ENCODE measurements at places on chromosomes 13 and 19.

GRCh38 chr19:44607049-44607448, 6.3 kb upstream of the IGSF23 start:
- DNase-seq = no peak

DNA sequence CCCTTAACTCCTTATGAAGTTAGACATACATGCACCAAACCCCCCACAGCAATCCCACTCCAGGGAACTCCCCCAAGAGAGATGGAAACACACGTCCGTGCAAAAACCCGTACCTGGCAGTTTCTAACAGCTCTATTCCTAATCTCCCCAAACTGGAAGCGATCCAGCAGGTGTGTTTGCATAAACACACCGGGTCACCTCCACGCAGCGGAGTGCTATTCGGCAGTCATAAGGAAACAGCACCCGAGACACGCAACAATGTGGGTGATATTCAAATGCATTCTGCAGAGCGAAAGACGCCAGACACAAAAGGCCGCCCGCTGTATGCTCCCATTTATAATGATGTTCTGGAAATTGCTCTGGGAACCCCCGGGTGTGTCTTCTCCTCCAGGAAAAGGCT, 6.8 kb upstream of the ZNRF4 start:
- DNase-seq = no peak

DNA sequence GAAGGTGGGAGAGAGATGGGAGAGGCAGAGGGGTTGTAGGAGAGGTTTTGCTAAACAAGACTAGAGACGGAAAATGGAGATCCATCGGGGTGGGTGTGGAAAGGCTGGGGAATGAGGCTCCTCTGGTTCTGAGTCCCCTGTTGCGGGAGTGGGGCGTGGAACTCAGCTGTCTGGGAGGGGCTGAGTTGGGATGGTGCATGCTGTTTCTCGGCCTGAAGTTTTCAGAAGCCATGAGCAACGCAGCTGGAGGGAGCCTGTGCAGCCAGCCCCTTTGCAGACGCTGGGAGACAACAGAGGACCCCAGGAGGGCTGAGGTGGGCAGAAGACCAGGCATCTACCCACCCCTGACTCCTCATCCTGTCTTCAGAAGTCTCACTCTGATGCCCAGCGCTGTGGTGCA, 7.4 kb upstream of the GIPR start:
- no peak for DNase-seq

DNA sequence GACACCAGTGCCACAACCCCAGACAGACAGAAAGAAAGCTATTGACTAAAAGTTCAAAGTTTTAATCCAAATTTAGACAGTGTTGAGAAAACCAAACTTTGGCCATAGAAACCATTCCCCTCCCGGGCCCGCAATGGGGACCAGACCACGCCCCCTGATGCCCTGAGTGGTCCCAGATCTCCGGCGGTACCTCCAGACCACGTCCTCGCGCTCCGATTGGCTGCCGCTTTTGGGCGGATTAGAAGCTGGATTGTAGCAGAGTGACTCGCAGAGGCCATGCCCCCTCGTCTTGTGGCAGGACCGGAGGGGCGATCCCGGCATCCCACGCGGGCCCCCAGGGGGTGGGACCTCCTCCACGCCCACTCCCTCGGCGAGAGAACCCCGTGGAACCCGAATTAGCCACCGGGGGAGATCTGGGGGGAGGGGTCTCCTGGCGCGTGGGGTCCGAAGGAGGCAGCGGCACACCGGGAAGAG, 797 bp upstream of the HSD17B14 start:
- DNase-seq = peak; percentile 67

GRCh38 chr19:12521996-12522395, 29.3 kb downstream of the ZNF564 start:
- DNase-seq = no peak

- peak; percentile 53 for DNase-seq
These were observed at the start of gene MEF2B for GRCh38 chr19:19170053-19170872. Gene MEF2B (minus strand): TSS chr19:19170263. CDS start chr19:19150735, 19,528 bp downstream.

GRCh38 chr13:112186091-112186490, 119.1 kb downstream of the SOX1 start:
- DNase-seq = no peak

DNA sequence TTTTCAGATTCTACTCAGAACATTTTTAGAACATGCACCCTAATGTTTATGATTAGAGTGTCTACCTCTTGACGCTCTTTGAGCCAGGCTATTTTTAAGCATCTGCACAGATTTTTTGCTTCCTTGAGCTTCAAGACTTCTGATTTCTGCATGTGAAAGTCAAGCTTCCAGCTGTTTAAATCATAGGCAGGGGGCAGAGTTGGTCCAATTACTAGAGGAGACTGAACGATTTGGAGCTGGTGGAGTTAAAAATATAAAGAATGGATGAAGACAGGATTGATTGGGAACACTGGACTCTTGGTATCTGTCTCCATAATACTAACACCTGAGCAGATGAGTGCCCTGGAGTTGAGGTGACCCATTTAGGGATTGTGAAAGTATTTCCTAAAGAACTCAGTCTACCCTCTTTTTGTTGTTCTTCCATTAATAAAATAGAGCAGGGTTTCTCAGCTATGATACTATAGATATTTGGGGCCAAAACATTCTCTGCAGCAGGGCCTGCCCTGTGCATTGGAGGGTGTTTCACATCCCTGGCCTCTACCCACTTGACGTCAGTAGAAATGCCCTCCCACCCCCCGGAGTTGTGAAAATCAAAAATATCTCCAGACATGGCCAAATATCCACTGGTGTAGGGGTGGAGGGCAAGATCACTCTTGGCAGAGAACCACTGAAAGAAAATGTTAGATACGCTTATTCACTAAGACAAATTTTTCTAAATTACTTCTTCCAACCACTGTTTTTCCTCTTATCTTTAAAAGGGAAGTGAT, 160.1 kb downstream of the COG6 start:
- DNase-seq = no peak

- no peak for DNase-seq
These were observed 309.1 kb downstream of the KLF12 start for GRCh38 chr13:73825143-73825542.

- no peak for DNase-seq
These were observed 316.7 kb downstream of the DIAPH3 start for GRCh38 chr13:59846845-59847620.

GRCh38 chr13:110869231-110869804, 45.6 kb downstream of the ANKRD10 start:
- no peak for DNase-seq

GRCh38 chr19:38015216-38015615, 108.2 kb downstream of the SIPA1L3 start:
- DNase-seq = no peak

DNA sequence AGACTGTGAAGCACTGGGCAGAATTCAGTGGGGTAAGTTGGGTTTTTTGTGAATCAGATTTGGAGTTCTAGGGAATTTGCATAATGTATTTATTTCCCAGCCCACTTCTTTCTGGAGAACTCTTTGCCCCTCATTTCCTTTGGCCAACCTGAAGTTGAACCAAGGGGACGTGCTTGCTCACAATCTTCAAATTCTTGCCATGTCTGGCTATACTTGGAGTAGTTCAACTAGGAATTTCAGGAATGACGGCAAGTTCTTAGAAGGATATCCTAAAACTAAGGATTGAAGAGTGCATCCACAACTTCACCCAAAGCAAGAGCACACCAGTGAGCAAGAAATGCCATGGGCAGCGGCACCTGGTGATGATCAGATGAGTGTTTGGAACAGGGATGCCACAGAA, 88.5 kb downstream of the TEX26 start:
- DNase-seq = no peak

DNA sequence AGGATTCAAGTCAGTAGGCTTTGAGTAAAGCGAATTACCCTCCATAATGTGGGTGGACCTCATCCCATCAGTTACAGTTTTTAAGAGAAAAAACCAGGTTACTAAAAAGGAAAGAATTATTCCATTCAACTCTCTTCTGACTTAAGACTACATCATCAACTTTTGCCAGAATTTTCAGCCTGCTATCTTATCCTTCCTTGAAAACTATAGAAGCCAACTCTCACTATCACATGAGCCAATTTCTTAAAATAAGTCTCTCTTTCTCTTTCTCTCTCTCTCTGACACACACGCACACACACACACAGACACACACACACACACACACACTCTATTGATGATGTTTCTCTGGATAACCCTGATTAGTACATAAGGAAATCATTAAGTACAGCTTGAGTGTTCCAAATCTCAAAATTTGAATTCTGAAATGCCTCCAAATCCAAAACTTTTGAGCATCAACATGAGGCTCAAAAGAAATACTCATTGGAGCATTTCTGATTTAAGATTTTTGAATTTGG, 217.0 kb upstream of the PRR20A start:
- DNase-seq = no peak

- no peak for DNase-seq
These were observed 60.9 kb downstream of the GGACT start for GRCh38 chr13:100527644-100528043.

DNA sequence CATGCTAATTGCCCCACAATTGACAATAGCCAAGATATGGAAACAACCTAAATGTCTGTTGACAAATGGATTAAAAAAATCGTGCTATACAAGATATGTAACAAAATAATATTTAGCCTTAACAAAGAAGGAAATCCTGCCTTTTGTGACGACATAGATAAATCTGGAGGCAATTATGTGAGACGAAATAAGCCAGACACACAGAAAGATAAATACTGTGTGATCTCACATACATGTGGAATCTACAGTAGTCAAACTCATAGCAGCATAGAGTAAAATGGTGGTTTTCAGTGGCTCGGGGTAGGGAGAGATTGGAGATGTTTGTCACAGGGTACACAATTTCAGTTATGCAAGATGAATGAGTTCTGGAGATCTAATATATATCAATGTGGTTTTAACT, 895.8 kb downstream of the SLITRK6 start:
- no peak for DNase-seq

DNA sequence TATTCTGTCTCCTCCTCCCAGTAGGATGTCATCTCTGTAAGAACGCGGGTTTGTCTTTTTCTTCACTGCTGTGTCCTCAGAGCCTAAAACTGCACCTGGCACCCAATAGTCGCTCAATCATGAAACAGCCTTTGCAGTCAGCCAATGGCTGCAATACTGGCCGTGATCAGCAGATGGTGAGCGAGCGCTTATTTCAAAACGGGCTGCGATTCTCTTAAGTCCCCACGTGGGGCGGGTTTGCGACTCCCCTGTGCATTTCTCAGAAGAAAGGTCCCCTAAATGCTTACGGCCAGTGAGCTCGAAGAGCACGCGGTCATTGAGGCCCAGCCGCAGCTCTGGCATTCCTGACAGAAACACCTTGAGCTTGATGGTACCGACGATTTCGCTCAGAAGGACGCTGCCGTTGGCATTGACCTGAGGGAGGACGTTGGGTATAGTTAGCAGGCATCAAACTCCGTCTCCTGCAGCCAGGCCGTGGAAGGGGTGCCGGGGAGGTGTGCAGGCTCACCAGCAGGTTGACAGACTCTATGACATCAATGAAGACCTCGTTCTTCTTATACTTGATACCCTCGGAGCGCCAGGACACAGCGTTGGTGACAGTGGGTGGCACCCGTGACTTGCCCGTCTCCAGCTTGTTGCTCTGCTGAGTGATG, 6.0 kb downstream of the AP1M2 start:
- peak; percentile 81 for DNase-seq

DNA sequence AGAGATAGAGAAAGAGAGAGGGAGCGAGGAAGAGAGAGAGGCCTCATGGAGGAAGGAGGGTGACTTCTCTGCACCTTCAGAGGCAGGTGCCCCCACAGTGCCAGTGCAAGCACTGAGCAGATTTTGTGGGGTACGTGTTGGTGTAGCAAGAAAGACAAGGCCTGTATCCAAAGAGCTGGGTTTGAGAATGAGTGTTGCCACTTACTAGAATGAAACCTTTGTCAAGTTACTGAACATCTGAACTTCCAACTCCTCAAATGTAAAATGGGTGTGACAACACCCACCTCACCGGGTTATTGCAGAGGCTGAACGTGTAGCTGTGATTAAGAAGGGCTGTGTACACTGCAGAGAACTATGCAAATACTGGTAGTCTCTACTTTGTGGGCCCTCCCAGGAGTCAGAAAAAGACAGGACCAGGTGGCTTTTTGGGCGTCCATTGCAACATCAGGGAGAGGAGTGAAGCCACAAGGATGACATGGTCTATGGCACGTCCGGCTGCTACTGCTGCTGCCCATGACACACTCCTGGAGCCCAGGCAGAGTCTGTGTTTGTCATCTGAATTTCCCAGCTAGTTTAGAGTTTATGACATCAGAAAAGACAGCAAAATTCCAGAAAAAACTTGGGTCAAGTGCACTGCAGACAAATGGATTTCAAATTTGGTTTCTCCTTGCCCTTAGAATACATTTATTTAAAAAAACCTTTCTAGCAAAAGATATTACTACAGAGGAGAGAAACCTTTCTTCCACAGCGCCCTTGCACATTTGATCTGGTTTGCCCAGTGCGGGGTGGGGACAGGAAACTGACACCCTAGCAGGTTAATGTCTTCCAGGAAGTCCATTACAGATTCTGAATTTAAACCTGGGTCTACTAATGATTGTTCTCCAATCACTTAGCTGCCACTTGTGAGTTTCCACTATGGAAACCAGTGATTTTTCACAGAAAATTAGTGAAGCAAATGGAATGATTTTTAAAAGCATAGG, 54.0 kb upstream of the ATP12A start:
- no peak for DNase-seq

- no peak for DNase-seq
These were observed 50.8 kb downstream of the STK24 start for GRCh38 chr13:98526182-98526512.

GRCh38 chr19:52825765-52826164, 4.3 kb upstream of the ZNF28 start:
- DNase-seq = no peak

DNA sequence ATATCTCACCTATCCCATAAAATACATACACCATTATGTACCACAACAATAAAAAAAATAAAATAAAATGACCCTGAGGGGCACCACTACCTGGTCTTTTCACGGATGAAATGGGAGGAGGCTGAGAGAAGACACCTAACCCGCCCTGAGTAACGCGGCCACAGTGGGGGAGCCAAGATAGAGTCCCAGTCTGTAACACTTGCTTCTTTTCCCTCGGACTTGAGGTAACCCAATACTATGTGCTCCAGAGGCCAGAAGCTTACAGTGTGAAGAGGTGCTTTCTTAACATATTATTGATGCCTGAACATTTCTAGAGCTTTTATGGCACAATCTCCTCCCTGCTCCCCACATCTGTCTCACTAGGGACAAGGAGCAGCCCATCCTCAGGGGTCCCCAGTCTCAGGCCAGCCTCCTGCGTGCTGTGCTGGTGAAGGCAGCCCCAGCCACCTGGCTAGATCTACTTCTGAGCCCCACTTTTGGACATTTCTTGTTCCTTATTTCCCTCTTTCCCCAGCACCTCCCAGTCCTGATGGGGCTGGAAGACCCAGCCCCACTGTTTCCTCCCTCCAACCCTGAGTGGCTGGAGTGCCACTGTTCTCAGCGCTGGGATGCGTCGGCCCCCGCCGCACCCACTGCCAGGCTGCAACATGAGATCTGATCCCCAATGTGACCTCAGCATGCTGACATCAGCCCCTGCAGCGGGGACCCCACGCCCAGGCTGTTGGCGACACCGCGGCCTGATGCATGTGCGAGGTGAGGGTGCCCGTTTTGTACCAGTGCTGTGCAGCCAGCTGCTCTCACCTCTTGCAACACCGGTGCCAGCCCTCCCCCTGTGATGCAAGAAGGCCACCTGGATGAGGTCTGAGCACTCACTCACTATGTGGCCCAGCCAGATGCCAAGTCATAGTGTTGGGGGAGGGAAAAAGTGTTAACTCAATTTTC, 143.3 kb downstream of the DCLK1 start:
- DNase-seq = no peak

GRCh38 chr19:17289489-17289888, 7.8 kb downstream of the ANKLE1 start:
- DNase-seq = no peak

- no peak for DNase-seq
These were observed at the start of gene HOOK2 for GRCh38 chr19:12774588-12775555. Gene HOOK2 (minus strand): TSS chr19:12775552. CDS start chr19:12775449, 103 bp downstream.

Measured in stimulated activated CD8-positive, alpha-beta memory T cell treated with anti-CD3 and anti-CD28 coated beads, Interleukin-4, amount 100 ng/mL, for 1 hour (primary cell).